ENCODE measurements at places on chromosomes 2 and 18.

DNA sequence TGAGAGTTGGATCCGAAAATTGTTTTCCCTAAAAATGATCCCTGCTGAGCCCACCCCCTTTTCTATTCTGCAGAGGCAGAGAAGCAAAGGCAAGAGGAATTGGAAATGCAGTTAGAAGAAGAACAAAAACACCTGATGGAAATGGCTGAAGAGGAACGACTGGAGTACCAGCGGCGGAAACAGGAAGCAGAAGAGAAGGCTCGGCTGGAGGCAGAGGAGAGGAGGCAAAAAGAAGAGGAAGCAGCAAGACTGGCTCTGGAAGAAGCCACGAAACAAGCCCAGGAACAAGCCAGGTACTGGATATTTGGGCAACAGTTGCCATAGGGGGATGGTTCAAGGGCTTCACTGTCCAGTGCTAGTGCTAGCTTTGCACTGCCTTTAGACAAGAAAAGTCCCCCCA is 41.7 kb downstream of the SUMO1 start:
- peak; percentile 37 for DNase-seq

GRCh38 chr18:32696376-32696775 is 76.4 kb downstream of the KLHL14 start:
- no peak for DNase-seq

DNA sequence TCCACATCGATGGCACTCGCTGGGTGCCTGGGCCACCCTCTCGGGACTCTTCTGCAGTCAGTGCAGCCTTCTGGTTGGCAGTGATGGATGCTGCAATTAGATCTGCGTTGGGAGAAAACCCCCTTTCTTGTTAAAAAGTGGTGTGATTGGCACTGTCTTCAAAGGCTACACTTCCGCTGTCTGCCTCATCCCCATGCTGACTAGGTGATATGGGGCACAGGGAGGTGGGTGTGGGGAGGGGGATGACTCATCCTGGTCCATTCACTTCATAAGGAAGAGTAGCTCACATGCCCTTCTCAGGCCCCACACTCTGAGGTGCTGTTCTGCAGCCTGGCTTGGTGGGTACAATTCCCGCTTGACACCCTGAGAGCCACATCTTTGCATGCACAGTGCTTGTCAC is 77.4 kb downstream of the THNSL2 start:
- DNase-seq = no peak

GRCh38 chr18:43886341-43886740 is 609.1 kb upstream of the SYT4 start:
- no peak for DNase-seq

DNA sequence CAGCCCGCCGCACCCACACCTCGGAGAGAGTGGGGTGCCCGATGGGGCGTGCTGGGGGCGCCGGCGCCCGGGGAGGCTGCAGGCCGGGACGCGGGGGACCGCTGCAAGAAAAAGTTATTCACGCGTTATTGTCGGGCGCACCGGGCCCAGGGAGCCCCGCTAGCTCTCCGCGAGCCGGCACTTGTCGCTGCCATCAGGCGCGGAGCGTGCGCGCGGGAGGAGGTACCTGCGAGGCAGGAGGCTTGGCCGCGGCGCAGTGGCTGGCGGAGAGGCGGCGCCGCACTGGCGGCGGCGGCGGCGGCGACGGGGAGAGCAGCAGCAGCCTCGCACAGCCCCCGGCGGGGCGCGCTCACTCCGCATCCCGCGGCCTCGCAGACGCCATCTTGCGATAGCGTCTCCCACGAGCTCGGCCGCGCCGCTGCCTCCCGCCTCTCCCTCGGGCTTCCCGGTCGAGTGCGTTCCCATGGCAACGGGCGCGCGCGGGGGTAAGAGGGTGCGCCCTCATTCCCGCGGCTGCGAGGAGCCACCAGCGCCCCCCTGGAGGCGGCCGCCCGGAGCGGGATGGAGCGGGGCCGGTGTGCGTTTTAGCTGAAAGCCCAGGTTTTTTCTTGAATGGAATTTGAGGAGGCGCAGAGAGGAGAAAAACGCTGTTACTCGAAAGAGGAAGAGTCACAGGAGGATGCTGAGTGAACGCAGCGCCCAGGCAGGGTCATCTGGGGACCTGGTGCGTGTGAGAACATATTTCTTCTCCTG is at the start of gene CHN1:
TSS of gene CHN1 (minus strand) at position 402 of the 753 bp plus-strand sequence. CDS start 469 bp downstream, outside the sequence.
- DNase-seq = no peak

DNA sequence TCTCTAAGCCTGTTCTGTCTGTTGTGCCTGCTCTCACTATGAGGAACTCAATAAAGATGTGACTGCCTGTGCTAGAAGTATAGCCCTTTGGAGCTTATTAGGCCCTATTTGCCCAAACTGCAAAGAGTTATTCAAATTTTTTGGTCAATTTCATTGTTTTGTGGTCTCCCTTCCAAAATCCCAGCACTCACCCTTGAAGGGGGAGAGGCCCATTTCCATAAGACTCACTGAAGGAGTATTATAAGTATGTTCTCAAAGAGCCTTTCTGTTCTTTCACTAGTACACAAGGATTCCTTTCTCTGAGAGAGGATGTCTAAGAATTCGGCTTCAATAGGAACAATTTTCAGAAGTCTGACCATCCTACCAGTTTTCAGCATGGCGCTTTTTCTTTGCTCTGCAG is 641.9 kb upstream of the REG3G start:
- DNase-seq = no peak

GRCh38 chr2:10417551-10418335 is 30.4 kb downstream of the ODC1 start:
- DNase-seq = no peak

DNA sequence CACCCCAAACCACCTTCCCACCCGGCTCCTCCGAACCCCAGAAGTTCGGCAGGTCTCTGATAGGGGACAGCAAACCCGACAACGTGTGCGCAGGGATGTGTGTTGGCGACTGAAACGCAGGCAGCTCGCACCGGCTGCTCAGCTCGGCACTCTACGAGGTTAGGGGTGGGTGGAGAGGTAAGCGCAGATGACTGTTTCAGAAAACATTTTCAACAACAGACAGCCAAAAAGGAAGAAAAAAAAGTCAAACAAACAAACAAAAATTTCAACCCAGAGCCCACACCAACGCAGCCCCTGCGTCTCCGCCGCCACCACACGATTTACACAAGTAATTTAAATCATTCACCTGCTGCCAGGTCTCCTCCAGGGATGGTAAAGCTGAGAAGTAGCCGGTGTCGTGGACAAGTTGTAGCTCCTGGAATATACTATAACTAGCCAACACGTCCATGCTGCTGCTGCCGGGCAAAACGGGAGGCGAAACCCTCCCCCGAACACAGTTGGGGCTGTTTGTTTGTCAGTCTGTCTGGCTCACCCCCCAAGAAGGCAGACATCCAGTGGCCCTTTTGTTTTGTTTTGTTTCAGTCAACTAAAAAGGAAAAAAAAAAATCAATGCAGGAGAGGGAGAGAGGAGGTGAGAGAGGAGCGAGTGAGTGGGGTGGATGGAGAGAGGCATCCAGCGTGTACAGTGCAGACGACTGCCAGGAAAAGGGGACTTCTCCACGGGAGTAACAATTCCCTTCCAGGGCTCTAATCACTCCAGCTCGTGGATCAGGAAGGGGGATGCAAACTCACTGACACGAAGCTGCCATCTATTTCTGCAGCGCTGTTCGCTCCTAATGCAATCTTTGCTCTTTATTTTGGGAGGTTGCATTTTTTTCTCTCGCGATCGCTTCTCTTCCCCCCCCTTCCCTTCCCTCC is at the start of gene KLF7:
TSS of gene KLF7 (minus strand) at position 828 of the 918 bp plus-strand sequence. CDS start at position 448, 380 bp downstream.
- peak; percentile 9 for DNase-seq

GRCh38 chr2:189751080-189751658 is 11.4 kb downstream of the OSGEPL1 start:
- peak; percentile 58 for DNase-seq

- DNase-seq = no peak
Observed at GRCh38 chr18:23155537-23155936, 20.3 kb downstream of the CABLES1 start.

DNA sequence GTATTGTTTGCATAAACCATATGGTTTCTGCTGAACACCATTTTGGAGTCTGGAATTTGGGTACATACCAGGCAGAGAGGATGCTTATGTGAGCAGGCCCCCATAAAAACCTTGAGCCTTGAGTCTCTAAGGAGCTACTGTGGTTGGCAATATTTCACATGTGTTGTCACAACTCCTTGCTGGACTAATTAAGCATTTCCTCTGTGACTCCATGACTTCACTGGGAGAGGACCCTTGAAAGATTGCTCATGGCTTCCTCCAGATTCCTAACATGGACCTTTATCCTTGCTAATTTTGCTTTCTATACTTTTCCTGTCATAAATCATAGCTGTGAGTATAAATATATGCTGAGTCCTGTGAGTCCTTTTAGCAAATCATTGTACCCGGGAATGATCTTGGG is 7.6 kb upstream of the COQ10B start:
- no peak for DNase-seq

GRCh38 chr2:1744151-1744445 is 217 bp downstream of the PXDN start:
- no peak for DNase-seq

- DNase-seq = no peak
Observed at GRCh38 chr18:32760391-32760790, 12.4 kb downstream of the KLHL14 start.

GRCh38 chr2:128385365-128385764 is 66.7 kb upstream of the HS6ST1 start:
- no peak for DNase-seq

DNA sequence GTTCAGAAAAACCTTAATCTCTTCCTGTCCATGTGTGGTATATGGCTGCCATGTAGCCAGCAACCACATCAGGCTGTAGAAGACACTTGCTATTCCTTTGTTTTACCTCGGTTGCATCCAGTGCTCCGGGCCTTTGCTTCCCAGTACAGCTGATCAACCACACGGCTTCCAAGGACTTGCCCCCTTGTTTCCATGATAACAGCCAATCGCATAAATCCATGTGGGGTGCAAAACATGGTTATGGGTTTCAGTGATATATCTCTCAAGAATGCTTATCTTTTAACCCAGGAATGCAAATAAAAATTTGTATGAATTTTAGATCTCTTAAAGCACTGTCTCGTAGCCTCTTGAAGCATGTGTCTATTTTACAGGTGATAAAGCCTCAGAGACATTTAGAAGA is 118.3 kb downstream of the MGAT5 start:
- DNase-seq = no peak

- no peak for DNase-seq
Observed at GRCh38 chr2:233866479-233866878, 1.7 kb downstream of the MSL3B start.

GRCh38 chr2:172763079-172763478 is 27.4 kb downstream of the RAPGEF4 start:
- DNase-seq = no peak

DNA sequence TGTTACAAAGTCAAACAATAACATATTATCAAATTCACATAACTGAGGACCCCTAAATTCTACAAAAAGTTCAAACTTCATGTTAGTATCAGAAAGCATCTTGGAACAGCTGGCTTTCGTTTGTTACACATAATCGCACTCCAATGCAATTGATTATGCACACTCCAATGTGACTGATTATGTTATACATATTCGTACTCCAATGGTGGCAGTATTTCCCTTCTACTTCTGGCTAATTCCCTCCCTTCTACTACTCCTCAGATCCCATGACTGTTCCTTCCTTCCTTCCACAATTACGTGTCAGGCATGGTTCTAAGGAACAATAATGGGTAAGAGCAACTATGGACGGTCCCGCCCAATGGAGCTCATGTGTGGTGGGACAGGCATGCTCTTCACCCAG is 137.1 kb upstream of the CCDC150 start:
- no peak for DNase-seq

- DNase-seq = no peak
Observed at GRCh38 chr2:192090911-192091310, 103.8 kb downstream of the TMEFF2 start.

DNA sequence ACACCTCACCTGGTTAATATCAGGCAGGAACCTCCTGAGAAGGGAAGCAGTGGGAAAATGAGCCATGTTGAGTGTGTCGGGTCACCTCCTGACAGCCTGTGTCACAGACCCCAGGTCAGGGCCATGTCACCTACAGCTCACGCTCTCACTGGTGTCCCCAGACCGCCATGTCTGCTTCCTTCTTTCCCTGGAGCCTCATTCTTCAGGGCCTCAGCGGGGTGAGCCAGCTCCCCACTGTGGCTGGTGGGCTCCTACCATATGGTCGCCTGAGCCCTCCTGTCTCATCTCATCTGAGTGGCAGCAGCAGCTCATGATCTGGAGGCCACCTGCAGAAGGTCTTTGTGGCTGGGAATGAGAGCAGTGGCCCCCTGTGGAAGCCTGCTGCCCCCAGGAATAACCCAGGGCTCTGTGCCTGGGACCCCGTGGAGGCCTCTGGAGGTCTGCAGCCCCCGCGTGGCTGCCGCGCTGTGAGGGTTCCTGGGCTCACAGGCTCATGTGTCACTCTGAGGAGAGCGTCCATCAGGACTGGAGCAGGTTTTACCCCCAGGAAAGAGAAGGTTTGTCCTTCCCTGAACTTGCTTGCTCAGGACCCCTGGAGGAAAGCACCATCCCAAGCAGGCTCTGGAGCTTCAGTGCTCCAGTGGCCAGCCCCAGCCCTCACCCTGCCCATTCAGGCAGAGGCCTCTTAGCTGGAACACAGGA is 56.4 kb downstream of the FAM168B start:
- DNase-seq = no peak

Measured in inflammatory macrophage (primary cell).